ENCODE measurements at places on chromosomes 12 and 14.

DNA sequence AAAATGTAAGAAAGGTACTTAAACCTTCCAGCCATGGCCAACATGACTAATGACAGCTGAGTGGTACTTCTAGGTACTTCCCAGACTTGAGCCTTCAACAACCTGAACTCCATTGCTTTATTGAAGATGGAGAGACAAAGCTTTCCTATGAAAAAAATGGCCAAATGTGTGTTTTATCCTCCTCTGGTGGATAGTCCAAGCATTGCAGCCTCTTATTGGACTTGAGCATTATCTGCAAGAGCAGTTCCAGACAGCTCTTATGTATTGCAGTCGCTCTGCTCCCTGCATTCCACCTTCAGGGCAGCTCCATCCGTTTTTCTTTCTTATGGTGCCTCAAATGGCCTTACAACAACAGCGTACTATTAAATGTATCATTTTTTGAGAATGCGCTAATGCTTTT, 588.2 kb downstream of the NRXN3 start:
- peak; percentile 75 for DNase-seq

DNA sequence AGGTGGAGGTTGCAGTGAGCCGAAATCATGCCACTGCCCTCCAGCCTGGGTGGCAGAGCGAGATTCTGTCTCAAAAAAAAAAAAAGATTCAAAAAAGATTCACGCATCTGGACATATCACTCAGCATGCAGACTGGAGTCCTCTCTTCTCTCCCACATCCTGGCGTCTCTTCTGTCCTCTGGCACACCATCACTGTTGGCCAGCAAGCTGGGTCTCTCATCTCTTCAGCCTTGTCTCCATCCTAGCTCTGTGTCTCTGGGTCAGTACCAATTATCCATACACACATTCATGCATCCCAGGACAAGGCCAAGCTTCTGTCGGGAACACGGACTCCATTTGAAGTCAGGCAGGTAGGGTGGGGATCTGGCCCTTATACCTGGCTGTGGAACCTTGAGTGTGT, 105.5 kb upstream of the MAP1LC3B2 start:
- no peak for DNase-seq

GRCh38 chr12:104825408-104825807, 132.7 kb downstream of the SLC41A2 start:
- DNase-seq, result no peak

DNA sequence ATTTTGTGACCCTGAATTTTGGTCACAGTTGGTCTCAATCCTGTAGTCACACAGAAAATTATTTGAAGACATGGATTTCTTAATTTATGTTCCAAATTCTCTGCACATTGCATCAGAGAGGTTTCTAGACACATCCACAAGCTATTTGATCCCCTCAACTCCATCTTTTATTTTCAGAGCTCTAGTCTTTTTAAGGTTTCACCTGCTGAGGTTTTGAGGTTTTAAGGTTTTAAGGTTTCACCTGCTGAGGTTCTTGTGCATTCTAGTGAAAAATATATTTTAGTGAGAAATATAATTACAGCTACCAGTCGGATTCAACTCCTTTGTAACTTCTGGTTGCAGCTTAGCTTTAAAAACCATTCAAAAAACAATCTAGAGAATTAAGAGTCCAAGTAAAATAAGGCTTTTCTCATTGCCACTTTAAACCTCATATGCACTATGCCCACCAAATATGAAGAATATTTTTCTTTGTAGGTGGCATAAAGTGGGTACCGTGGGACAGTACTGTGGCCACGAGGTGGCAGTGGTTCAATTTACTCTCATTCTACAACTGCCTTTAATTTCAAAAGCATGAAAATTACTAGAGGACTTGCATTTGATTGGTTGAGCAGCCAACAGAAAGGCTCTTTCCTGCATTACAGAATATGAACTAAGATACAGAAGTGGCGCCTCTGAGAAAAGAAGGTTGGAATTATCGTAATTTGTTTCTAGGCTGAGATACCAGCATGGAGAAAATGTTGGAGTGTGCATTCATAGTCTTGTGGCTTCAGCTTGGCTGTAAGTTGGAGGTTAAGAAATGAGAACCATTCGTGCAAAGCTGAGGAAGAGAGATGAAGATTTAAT, 366.5 kb upstream of the OR4E1 start:
- no peak for DNase-seq

DNA sequence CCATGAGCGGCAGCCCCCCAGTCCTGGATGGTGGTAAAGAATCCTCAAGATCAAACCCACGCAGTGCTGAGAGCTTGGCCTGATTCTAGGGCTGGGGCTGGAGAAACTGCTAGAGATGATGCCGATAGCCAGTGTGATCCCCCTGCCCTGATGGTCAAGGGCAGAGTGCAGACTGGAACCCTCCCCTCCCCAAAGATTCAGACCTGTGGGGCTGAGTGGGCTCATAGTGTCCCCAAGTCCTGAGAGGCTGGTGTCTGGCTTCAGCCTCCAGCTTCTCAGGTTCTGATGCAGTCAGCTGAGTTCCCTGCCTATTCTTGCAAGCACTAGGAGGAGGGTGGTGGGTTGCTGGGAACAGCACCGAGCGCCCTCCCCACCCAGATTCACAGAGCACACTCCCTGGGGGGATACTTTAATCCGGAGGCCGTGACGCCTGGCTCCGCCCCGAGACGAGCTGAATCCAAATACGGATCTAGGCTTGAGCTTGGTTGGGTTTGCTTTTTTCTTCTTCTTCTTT, 11.9 kb downstream of the RHOF start:
- no peak for DNase-seq

DNA sequence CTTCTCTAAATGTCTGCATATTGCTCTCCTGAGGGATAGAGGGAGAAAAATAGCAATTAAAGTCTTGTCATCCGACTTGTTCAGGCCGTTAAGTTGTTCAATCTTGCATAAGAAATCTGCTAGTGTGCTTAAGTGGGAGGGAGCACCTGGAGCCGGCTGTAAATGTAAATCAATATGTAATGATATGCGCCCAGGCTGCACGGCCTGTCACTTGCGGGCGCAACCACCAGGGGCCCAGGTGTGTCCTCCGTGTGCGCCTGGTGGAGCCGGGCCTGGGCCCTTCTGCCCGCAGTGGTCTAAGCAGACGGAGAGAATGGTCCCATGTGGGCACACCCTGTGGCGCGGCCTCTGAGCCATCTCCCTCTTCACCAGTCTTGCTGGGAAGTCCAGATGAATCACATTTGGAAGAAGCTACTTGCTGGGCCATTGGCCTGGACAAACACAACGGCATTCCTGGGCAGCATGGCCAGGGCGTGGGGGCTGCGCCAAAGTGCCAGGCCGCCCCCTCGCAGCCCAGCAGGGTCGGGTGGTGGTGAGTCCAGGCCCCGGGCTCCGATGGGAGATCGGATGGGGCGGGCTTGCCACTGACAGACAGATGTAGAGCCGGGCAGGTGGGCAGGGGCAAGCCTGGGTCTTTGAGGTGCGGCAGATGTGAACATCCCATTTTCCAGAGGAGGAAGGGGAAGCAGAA, 193.3 kb upstream of the C14orf180 start:
- DNase-seq, result no peak

GRCh38 chr12:7190268-7191055, 976 bp downstream of the PEX5 start:
- DNase-seq, result no peak

Data from NCI-H2081 (cell line).